ENCODE measurements at places on chromosomes 3 and 15.

GRCh38 chr3:154227531-154227930 is 96.8 kb downstream of the DHX36 start:
- DNase-seq, result no peak

DNA sequence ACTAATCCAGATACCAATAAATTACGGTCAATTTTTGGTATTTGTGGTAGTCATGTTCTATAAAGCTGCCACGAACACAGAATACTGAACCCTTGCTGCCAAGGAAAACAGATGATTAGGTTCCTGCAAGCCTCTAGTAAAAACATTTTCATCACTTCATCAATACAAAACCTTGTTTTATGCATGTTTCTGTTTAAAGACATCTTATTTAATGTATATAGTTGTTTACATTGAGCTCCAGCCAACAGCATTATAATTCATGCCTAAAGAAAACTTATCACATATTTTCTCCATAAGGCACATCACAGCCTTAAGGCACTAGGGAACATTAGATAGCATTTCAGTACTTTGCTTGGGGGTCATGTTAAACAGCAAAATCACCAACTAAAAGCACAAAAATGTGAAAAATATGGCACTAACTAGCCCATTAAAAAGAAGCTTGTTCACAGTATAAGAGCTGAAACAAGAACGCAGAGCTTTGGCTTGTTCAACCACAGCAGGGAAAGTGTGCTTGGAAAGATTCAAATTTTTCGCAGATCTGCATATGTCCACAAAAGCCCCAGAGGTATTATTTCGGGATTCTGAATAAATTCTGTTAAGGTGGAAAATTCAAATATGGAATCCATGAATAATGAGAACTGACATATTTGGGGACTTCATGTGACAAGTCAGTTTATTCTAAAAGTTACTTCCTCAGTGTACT is 27.7 kb downstream of the POLQ start:
- DNase-seq, result no peak

DNA sequence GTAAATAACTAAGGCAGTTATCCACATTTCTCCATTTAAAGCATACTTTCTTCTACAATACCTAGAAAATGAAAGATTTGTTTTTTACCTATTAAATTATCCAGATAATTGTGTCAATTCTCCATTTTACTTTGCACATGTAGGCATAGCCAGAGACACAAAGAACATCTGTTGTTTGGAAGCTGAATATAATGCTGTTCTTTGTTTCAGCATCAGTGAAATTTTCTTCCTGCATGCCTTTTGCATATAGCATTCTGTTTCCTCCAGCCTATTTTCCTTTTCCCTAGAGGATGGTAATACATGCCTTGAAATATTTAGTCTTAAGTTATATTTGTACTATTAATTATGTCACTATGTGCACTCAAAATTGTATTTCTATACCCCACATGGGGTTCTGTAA is 233.7 kb downstream of the CNTN6 start:
- DNase-seq, result no peak

- peak; percentile 33 for DNase-seq
Observed at GRCh38 chr3:187999821-188000220, 154.1 kb upstream of the LPP start.

DNA sequence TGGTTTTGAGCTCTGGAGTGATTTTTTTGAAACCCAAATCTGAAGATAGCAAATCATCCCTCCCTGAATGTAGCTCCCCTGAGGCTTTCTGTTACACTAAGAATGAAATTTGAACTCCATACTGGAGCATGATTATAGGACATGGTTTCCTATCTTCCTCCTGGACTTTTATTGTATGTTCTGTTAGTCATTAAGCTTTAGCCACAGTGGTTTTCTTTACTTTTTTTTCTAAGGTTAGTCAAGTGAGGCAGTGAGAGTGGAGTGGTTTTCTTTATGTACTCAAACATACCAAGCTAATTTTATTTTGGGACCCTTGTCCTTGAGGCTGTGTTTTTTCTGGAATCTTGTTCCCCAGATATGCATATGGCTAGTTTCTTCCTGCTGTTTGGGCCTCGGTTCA is 55.2 kb upstream of the FRMD4B start:
- no peak for DNase-seq

- DNase-seq, result no peak
Observed at GRCh38 chr3:127746400-127747057, 73.8 kb downstream of the ABTB1 start.

- no peak for DNase-seq
Observed at GRCh38 chr3:173945806-173946205, 548.3 kb downstream of the NLGN1 start.

DNA sequence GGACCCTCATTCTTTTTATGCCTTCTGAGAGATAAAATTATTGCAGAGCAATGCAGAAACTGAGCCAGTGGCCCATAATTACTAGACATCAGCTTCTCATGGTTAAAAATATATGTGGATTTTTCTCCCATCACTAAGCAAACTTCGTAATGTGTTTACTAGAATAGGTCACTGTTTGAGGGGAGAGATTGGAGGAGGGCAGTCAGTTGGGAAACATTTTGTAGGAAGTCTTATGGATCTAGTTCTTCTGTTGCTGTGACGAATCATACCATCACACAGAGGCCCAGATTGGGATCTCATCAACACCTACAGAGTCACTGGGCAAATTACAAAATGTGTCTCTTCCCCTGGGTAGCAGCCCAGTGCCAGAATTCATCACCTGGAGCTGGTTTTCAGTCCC is 81.4 kb downstream of the PDE8A start:
- DNase-seq, result no peak

DNA sequence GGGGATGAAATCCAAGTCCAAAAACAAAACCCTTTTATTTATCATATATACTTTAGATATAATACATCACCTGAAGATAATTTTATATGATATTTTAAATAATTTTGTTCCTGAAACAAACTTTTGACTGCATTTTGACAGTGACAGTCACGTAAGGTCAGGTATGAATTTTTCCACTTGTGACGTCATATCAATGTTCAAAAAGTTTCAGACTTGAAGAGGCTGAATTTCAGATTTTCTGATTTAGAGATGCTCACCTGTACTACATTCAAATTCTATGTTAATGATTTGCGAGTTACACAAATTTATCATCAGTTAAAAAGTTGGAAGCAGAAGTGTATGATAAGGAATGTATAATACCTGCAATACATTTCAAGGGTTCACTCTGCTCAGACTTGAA is 136.1 kb upstream of the EPHA6 start:
- DNase-seq, result no peak

DNA sequence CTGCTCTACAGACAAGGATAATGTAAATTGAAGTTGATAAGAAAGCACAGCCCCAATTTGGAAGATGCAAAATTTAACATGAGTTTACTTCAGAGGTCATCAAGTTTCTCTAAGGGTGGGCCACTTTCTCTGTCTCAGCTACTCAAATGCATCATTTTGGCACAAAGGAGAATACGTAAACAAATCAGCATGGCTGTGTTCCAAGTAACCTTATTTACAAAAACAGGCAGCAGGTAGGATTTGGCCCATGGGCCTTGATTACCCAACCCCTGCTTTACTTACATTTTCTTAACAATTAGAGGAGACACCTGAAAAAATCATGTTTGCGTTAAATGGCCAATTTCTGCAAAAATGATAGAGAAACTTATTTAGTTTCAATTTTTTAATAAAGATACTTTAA is 181.7 kb downstream of the GBE1 start:
- DNase-seq, result no peak

- DNase-seq, result no peak
Observed at GRCh38 chr15:56736881-56737707, 3.8 kb upstream of the ZNF280D start.

DNA sequence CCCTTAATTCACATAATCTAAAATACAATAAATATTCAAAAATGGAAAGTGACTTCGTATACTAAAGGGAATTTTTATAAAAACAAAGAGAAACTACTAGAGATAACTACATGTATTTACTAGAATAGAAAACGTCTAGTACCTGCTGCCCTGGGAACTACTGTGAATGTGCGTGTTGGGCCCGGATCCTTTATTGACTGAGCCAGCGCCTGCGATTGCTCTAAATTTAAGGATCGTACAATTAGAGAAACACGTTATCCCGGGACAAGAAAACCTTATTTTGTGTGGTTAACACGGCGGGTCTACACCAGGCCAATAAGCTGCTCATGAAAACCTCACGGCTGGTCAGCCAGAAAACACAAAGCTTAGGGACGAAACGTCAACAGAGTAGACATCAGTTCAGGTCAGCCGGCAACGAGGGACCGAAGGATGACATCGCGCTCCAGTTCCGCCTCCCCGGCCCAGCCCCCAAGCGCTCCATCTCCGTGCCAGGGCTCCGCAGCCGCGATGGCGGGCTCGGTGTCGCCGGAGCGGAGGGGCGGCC is 555 bp downstream of the TM2D3 start:
- no peak for DNase-seq

GRCh38 chr15:93005133-93005532 is 83.9 kb downstream of the RGMA start:
- no peak for DNase-seq

DNA sequence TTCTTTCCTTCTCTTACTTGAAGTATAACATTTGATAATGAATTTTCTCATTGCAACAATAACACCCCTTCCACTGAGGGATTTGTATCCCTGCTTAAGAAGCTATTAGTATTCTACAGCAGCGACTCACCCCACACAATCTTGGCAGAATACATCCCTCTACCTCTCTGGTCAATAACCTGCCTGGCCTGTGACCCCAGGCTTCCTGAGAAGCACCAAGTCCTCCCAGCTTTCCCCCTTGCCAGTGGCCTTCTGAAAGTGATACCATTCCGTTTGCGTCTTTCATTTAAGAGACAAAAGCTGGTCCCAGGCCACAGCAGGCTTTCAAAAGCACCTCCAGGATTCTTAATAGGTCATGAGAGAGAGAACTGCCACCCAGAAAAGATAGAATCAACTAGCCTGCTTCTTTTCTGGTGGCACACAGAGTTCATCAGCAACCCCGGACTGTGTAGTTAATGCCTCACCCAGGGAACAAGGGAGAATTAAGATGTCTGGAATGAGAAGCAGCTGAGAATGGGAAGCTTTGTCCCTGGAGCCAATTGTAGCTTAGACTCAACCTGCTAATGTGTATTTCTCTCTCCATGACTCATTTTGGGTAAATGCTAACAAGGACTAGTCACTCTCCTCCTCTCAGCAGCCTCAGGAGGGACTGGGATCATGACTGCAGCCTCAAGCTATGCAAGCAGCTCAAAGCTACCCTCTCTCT is 101.0 kb upstream of the CPNE4 start:
- no peak for DNase-seq

DNA sequence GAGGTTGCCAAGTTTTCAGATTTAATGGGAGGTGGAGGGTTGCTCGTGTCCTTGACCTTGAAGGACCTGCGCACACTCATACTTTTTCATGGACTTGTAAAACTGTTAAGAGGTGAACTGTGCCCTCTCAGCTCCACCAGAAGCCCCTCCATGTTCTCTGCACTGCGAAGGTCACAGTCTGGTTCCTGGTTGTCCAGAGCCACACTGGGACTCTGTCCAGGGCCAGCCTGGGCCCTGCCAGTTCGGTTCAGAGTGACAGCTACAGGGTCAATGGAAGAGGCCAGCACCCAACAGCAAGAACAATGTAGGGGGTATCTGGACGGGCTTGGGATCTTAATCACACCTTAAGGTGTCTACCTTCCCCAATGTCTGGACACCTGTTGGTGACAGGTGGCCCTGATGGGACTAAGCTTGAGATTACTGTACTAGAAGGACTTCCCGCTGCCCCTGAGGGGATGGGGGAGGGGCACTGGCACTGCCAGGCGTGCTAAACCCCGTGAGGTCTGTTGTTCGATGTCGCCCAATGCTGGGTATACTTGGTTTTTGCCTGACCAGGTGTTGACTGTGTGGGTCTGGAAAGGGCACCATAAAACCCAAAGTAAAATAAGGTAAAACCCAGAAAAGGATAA is 34.7 kb downstream of the GRK7 start:
- no peak for DNase-seq

DNA sequence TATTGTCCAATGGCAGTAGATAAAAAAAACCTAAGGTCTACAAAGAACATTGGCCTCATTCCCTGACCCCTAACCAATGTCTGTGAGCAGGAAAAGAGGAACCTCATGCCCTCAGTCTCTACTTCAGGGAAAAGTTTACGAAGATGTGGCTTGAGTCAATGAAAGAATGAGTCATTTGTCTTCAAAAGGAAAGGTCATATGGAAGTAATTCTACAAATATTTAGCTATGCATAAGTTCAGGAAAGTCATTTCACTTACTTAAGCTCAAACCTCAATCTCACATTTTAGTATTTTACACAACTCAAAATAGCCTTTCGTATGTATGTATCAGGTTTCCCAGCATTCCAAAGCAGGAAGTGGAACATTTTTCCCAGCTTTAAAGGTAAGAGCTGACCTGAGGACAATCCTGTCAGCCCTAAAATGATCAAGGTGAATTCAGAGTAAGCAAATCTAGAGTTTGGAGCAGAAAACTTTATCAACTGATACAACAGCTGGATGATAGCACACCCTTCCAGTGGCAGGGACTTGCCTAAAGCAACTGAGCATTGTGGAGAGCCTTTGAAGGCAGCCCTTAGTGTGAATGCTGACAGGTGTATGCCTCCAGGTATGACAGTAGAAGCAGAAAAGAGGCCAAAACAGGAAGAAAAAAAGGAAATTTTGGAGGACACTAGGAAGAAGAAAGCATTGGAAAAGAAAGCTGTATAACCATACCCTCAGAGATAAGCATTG is 53.9 kb upstream of the ACKR4 start:
- DNase-seq, result no peak

- no peak for DNase-seq
Observed at GRCh38 chr15:48914717-48915116, 36.8 kb downstream of the EID1 start.

- DNase-seq, result no peak
Observed at GRCh38 chr3:197811343-197811742, 20.3 kb downstream of the LRCH3 start.

DNA sequence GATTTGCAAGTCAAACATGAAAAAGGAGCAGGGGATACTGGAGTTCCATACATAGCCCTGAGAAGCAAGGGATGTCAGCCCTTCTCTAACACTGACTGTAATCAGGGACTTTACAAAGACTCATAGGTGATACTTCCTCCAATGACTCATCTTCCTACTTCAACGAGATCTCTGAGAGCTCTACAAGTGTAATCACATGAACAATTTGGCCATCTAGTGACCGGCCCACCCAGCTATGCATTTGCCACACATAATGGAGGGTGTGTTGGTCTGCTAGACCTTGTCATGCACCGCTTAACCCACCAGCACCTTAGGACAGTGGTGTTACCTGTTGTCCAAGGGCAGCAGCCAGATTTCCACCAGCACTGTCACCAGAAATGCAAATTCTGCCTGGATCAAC is 75.3 kb downstream of the NCEH1 start:
- no peak for DNase-seq
